ENCODE measurements at places on chromosomes 5 and 9. TPM values are rescaled to one million over a fixed set of nuclear protein-coding genes. Genes with fewer than 3 reads are reported as not detected.
A peak's percentile ranks its signal among the peaks of the same experiment; 100 is the strongest.

The HBEGF gene
- 24.0 TPM for total RNA-seq

GRCh38 chr5:126004636-126005035 lies 418.6 kb upstream of the GRAMD2B start:
- no peaks in the 10 kb centered on the region for H3K4me1 ChIP-seq
- DNase-seq, result peak; percentile 34
- H3K27me3 ChIP-seq, result no peaks in the 10 kb centered on the region
- H3K27ac ChIP-seq, result no peak overlapping the region

DNA sequence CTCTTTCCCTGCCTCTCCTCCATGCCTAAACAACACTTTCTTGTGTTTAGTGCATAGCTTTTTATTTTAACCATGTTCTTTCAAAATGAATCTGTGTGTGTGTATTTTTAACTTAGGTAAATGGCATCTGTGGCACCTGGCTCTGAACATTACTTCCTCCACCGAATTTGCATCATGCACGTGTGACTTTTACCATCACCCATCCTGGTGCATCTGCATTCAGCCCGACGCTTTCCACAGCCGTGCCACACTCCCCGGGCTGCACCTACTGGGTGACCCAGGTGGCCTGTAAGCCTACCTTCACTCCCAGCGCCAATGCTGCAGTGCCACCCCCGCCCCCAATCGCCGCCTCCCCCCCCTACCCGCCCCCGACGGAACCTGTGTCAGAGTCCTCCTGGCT lies 12.7 kb upstream of the FCN1 start:
- H3K4me1 ChIP-seq, result no peaks in the 10 kb centered on the region
- H3K27me3 ChIP-seq, result no peaks in the 10 kb centered on the region
- no peak overlapping the region for H3K4me3 ChIP-seq
- DNase-seq, result no peak

The SLC6A18 gene
- total RNA-seq, result not detected

The LHX2 gene
- 0.23 TPM for total RNA-seq

The HMGCR gene
- 20.6 TPM for total RNA-seq

GRCh38 chr5:141182248-141182647 lies at the start of gene PCDHB16:
TSS of gene PCDHB16 (plus strand) at chr5:141182387. CDS start at chr5:141182560, 173 bp downstream.
- H3K27ac ChIP-seq, result no peak within 1 kb of the TSS
- DNase-seq, result no peak
- H3K27me3 ChIP-seq, result no peaks in the 10 kb centered on the region
- H3K36me3 ChIP-seq, result no peaks in the 10 kb centered on the region
- H3K4me1 ChIP-seq, result no peaks in the 10 kb centered on the region
- no peak within 1 kb of the TSS for H3K4me3 ChIP-seq

GRCh38 chr9:127225801-127226625 lies 38.6 kb upstream of the GARNL3 start:
- no peak overlapping the region for H3K27ac ChIP-seq
- no peaks in the 10 kb centered on the region for H3K4me1 ChIP-seq
- peak overlapping the region; percentile 76 for H3K4me3 ChIP-seq
- no peaks in the 10 kb centered on the region for H3K36me3 ChIP-seq
- no peaks in the 10 kb centered on the region for H3K27me3 ChIP-seq

DNA sequence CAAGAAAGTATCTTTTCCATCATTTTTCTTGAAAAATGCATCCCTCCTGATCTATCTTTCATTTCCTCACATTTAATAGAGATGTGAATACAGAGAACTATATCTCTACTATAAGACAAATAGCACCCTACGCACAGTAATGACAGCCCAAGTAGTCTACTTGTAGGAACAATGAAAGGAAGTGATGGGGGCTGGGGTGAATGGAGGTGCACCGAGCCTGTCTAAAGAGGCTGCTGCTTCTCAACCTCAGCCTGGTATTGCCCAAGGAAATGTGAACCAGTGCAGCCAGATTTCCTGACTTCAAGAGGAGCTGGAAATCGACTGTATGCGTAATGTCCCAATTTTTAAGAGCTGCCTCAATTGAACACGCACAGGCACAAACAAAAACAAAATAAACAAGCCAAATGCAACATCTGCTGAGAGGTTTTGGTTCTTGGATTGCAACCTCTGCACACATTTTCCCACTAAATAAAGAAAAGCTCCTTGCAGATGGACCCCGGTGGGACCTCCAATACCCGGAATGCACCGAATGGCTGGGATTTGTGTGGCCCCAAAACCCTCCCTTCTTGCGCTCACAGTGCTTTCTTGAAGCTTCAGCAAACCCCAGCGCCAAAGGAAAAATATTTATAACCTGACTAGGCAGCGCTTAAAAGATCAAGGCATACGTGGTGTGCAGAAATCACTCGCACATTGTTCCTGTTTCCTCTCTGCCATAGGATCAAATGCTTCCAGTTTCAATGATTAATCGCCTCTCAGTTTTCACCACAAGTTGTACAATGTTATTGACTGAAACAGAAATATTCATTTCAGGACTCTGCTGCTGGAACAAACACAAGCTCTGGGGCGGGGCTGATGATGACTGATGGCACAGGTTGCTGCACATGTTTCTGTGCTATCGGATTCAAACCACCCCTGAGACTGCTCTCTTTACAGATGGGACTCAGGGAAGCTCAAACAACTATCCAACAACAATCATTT lies 68.3 kb downstream of the KCNIP1 start:
- H3K27ac ChIP-seq, result no peak overlapping the region
- H3K27me3 ChIP-seq, result no peaks in the 10 kb centered on the region
- DNase-seq, result peak; percentile 57
- no peak overlapping the region for H3K4me3 ChIP-seq
- H3K36me3 ChIP-seq, result no peaks in the 10 kb centered on the region

- no peak for DNase-seq
- H3K27ac ChIP-seq, result no peak overlapping the region
- H3K4me1 ChIP-seq, result no peaks in the 10 kb centered on the region
- no peaks in the 10 kb centered on the region for H3K27me3 ChIP-seq
- H3K36me3 ChIP-seq, result no peaks in the 10 kb centered on the region
Observed at GRCh38 chr9:101512116-101512515, 21.5 kb upstream of the RNF20 start.

DNA sequence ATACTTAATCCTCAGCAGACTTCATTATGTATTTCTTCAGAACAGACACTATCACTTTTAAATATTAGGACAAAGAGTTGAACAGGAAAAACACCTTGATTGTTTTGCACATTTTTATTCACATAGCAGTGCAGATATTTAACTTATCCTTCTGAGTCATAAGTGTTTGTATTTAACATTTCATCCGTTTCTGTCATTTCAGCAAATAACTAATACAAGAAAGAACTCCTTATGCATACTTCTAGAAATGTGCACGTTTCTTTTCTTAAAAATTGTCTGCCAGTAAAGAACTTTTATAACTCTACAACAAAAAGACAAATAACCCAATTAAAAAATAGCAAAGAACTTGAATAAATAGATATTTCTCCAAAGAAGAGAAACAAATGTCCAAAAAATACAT lies 3.3 kb upstream of the CNTLN start:
- no peak for DNase-seq
- no peak overlapping the region for H3K27ac ChIP-seq
- no peaks in the 10 kb centered on the region for H3K27me3 ChIP-seq
- H3K36me3 ChIP-seq, result no peaks in the 10 kb centered on the region
- H3K4me1 ChIP-seq, result no peaks in the 10 kb centered on the region
- no peak overlapping the region for H3K4me3 ChIP-seq

GRCh38 chr5:9545136-9545991 lies 511 bp downstream of the SEMA5A start:
- H3K27ac ChIP-seq, result peak overlapping the region; percentile 65
- peak overlapping the region; percentile 74 for H3K4me3 ChIP-seq
- H3K27me3 ChIP-seq, result no peaks in the 10 kb centered on the region
- H3K36me3 ChIP-seq, result no peaks in the 10 kb centered on the region
- no peaks in the 10 kb centered on the region for H3K4me1 ChIP-seq

The RETREG1 gene
- total RNA-seq, result 18.4 TPM

The TRIM23 gene
- total RNA-seq, result 12.6 TPM

DNA sequence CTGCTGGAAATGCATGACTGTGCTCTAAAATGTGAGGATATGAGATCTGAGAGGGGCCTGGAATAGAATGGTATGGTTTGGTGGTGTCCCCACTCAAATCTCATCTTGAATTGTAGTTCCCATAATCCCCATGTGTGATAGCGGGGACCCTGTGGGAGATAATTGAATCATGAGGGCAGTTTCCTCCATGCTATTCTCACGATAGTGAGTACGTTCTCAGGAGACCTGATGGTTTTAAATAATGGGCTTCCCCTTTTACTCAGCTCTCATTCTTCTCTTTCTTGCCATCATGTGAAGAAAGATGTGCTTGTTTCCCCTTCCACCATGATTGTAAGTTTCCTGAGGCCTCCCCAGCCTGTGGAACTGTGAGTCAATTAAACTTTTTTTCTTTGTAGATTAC lies 133.6 kb upstream of the ADAMTS16 start:
- no peaks in the 10 kb centered on the region for H3K4me1 ChIP-seq
- H3K27ac ChIP-seq, result no peak overlapping the region
- H3K36me3 ChIP-seq, result no peaks in the 10 kb centered on the region
- H3K4me3 ChIP-seq, result no peak overlapping the region
- no peaks in the 10 kb centered on the region for H3K27me3 ChIP-seq
- no peak for DNase-seq
